ENCODE measurements at places on chromosomes 7 and 10.

GRCh38 chr7:68309271-68309670 lies 1289.0 kb upstream of the AUTS2 start:
- DNase-seq: no peak

DNA sequence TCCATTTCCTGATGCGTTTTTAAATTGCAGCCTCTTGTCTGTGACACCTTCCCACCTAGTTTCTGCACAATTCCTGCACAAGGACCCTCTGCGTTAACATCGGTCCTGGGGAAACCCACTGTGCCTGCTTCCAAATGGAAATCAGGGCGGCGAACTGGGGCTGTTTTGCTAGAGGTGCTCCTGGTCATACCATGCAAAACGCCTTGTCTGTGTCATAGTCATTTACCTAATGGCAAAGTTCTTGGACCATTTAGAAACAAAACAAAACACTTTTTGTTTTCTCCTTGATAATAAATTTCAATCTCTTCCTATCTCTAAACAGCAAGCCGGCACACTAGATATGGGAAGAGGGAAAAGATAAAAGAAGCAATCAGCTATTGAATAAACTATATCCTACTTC lies 206.9 kb upstream of the KLF14 start:
- no peak for DNase-seq

GRCh38 chr10:129888784-129889616 lies 75.1 kb downstream of the EBF3 start:
- DNase-seq: no peak

DNA sequence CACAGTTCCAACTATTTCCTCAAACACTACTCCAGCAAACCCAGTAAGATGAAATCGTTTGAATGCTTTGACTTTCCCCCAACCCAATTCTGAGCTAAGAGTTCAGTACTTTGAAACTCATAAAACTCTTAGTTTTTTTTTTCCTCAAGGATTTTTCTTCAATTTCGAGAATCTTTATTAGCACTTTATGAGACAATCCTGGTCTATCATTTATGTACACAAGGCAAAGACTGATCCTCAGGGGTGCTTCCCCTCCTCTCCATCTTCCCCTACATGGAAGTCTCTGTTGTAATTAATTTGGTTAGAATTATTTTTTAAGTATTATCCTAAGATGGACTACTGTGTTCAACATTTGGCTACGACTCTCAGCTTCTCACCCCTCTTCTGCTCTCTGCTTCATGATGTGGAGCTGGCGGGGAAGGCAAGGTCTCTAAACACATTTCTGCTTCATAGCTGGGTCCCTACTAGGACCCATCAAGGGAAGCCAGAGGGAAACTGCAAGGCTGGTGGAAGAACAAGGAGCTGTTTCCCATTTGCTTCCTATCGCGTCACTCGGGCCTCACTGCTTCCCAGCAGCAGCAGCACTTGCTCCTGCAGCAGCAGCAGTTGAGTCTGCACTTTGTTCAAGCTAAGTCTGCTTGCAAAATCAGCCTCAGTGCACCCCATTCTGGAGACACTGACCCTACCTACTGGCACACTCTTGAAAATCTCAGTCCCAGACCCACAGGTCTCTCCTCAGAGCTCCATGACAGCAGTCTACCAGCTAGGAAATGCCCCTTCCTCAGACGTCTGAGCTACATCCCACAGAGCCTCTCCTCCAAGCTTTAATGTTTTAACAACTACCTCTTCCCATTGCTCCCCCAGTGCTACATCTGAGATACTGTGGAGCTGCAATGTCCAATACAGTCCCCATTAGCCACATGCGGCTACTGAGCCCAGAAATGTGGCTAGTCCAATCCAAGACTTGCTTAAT lies 90.0 kb downstream of the CHCHD3 start:
- DNase-seq: no peak

DNA sequence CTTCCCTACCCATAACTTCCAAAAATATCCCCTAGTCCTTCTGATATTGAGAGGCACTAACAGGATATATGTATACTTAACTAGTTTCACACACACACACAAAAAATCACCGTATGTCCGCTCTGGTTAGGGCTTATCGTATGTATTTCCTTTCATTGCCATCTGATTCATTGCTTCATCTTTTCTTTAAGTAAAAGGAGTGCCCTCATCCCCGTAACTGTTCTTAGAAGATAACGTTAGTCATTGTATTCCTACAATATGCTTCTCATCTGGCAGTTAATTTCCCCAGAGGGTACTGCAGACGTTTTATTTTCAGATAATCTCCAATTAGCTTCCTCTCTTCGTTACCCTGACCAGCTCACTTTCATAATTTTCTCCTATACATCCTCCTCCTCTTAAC lies 37.3 kb downstream of the NRCAM start:
- DNase-seq: no peak

DNA sequence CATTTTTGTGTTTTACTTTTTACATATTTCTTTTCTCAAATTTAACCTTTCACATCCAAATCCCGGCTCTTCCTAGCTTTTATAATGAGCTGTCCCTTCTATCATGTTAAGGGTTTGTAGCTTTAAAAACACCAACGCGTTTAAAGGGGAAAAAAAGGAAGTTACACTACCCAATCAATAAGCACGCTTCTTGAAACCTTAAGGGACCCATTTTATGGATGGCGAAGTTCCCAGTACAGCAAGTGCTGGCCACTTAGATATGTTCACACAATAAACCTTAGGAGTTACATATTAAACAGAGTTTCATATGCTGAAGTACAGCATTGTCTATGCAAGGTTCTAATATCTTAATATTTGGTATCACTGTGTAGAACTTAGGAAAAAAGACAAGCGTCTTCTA lies 1.8 kb downstream of the GNG11 start:
- DNase-seq: no peak

DNA sequence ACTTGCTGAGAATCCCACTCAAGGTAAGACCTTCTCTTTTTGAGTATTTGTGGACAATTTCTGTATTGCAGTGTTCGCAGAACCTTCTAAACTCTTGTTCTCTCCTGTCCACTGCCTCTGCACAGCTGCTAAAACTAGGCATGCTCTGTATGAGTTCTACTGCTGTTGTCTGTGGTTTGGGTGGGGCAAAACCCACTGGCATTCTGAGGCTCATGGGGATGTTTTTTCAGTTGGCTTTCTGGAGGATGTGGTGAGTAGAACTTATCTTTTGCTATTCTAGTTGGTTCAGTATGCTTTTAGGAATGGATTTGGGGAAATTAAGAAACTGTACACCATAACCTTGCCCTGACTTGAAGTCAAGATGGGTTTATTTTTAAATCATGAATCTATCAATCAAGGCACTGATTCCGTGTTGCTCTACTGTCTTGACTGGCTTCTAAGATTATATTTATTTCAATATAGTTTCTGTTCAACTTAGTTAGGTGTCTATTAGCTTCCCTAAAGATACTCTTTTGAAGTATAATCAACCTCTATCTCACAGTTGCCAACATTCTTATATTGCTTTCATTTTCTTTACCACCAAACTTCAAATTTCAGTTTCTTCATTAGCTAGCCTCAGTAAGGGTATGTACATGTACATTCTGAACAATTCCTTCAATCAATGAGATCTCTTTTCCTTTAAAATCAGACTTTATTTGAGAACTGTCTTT lies 25.0 kb upstream of the C1GALT1 start:
- DNase-seq: no peak

GRCh38 chr10:113285305-113285704 lies 267.5 kb upstream of the HABP2 start:
- DNase-seq: no peak

GRCh38 chr10:93378997-93379730 lies 103.0 kb downstream of the MYOF start:
- DNase-seq: no peak

DNA sequence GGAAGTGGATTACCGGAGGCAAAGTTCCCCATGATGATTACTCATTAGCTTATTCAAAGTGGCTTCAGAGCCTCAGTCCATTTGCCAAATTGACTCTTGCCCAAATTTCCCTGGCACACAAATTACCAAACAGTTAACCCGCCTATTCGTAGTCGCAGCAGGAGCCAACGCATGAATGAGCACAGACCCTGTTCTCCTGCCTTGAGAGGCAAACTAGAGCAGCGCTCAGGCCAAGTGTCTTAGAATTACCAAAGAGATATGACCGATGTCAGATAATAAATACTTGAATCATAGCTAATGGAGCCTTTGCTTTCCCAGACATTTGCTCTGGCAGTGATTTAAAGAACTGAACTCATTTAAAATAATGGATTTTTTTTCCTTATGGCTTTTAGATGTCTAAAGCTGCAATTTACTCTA lies 64.9 kb downstream of the CTTNBP2 start:
- peak; percentile 60 for DNase-seq

GRCh38 chr7:146539836-146540235 lies 423.2 kb downstream of the CNTNAP2 start:
- no peak for DNase-seq

- no peak for DNase-seq
These were observed 187.2 kb upstream of the IGFBP3 start for GRCh38 chr7:46108272-46108671.

- no peak for DNase-seq
These were observed 285.9 kb upstream of the ETV1 start for GRCh38 chr7:14275356-14275755.

DNA sequence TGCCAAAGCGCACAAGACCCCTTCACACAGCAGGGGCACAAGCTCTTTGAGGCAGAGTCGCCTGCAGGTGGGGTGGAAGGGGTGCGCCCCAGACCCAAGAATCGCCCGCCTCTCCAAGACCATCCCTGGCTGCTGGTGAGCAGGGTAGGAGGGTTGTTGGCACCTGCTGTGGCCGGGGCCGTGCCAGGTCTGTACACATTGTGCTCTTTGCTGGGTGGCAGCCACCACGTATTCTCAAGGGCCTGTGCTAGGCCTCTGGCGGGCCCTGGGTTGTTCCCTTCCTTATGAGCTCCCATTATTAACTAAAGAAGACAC lies 84.4 kb downstream of the LHPP start:
- DNase-seq: no peak

DNA sequence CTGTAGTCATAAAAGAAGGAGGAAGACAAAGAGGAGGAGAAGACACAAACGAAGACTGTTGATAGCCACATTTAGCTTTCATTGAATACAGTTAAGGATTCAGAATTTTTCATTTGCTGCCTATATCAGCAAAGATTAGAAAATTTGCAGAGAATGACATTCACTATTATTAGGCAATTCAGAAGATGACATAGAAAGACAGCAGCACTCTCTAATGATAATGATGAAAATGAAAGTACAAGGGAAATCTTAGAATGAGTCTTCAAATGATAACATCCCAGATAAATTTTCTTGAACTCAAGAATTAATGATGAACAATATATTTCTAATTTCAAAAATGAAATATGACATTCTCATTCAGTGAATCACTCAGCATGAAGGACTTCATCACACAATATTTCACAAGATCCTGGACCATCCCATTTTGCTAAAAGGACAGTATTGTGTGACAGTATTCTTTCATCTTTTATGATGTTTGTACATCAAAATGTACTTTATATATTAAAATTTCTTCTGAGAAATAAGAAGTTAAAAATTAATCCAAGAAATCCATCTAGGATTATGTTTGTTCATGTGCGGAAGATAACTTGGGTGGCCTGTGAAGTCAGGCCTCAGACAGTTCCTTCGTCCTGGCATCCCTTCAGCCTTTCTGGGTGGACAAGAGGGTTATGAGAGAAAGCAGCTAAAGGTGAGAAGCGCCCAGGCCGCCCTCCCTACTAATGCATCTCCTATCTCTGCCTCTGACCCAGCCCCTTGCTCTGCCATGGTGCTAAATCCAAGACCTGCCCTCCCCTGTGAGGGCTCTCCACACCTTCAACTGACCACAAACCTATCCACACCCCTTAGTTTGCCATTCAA lies 47.4 kb upstream of the CAMK2B start:
- DNase-seq: no peak

GRCh38 chr10:15897287-15897686 lies 37.0 kb upstream of the MINDY3 start:
- no peak for DNase-seq
